Stromal cell of bone marrow (primary cell): ENCODE measurements at places on chromosomes 4 and X.

DNA sequence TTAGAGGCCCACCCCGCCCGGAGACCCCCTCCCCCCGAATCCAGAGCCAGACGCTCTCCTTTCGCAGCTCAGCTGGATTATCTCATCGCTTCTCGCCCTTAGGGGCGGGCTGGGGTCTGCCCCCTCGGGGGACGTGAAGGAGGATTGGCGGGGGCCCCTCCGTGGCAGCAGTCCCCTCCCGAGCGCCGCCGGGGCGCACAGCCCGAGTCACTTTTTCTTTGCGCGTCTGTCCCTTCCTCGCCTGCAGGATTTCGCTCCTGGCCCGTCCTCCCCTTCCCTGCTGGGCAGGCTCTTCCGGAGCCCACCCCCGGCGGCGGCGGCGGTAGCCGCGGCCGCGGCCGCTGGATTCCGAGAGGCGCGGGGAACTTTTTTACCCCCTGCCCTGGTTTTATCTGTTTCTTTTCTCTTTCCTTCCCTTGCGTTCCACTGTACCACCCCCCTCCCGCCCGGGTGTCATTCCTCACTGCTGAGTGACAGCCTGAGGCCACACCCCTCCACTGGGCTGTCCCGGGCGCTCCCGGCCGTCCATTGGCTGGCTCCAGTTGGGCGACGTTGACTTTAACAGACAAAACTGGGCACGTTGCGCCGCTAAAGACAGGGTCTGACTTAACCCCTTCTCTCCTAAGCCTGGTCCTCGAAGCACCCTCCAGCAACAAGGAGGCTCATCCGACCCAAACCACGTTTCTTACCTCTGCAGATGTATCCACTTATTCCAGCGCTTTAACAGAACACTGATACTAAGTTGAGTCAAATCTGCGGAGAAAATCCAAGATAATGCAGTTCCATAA, 492 bp upstream of the NKX3-2 start:
- DNase-seq, result peak; percentile 49

DNA sequence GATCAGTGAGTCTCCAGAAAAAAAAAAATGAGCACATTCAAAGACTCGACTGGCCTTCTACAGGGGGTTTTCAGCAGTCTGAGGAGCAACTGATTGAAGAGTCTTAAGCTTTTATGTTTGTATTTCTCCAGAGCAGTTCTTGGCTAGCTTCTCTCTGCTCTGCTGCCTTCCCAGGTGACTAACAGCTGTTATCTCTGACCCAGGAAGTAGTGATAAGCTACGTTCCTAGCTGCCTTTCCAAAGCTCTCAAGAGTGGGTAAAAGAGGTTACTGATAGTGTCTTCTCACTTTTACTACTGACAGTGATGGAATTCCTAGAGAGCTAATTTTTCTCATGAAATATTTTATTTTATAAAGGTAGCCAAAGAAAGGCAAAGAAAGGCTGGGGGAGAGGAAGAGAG, 66.6 kb downstream of the ENOX2 start:
- no peak for DNase-seq

DNA sequence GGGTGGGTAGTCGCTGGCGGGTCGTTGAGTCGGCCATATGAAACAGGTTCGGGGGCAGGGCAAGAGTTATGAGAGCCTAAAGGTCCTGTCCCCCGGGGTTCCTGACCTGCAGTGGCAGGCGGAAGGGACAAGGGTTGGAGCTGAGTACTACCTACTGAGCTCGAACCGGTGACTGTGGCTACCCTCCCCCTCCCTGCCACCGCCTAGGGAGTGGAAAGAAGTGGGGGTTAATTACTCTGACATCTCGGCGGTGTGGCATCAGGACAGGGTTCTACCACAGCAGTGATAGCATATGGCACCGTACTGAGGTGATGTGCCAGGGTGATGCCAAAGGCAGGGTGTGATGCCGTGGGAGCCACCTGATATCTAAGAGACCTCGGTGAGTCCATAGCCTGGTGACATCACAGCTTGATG, 307 bp downstream of the ATG4A start:
- no peak for DNase-seq

GRCh38 chr4:179307297-179308136, 1865.3 kb upstream of the AGA start:
- peak; percentile 2 for DNase-seq

- no peak for DNase-seq
Measured at GRCh38 chr4:89878611-89879010, 16.0 kb upstream of the MMRN1 start.

- DNase-seq, result no peak
Measured at GRCh38 chr4:26397086-26397485, 76.3 kb downstream of the RBPJ start.

GRCh38 chr4:81436096-81436495, 35.6 kb downstream of the RASGEF1B start:
- DNase-seq, result no peak

- DNase-seq, result peak; percentile 21
Measured at GRCh38 chr4:1746265-1746691, 25.0 kb downstream of the TACC3 start.

GRCh38 chr4:158870626-158871334, 102.0 kb downstream of the FNIP2 start:
- DNase-seq, result no peak

- DNase-seq, result no peak
Measured at GRCh38 chrX:103483720-103484119, 35.6 kb downstream of the RAB40A start.

DNA sequence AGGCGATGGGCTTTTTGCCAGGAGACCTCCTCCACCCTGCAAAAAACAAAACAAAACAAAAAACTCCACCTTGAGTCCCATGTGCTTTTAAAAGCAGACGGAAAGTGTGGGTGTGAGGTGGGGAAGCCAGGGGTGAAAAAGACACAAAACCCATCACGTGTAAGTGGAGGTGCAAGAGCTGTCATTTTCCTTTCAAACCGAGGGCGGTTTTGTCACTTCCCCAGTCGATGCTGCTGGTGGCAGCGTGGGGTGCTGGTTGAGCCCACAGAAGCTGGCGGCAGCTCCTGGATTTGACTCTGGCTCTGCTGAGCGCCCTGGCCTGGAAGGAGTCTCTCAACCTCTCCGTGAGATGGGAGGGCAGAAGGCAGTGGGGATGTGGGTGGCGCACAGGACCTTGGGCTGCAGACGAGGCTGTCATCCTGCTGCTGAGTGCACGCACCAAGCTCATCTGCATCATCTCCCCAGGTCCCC, 110.0 kb downstream of the PSAPL1 start:
- no peak for DNase-seq

- DNase-seq, result no peak
Measured at GRCh38 chr4:18113710-18114331, 92.3 kb upstream of the LCORL start.
